ENCODE measurements at places on chromosomes 11 and 22.

GRCh38 chr11:65390099-65390941 is 3.9 kb downstream of the FRMD8 start:
- H3K4me1 ChIP-seq: peaks cover 72% of the 10 kb centered on the region
- ATAC-seq: no peak
- H3K27me3 ChIP-seq: no peaks in the 10 kb centered on the region
- peaks cover 25% of the 10 kb centered on the region for H3K36me3 ChIP-seq
- H3K4me3 ChIP-seq: peak overlapping the region; percentile 43

DNA sequence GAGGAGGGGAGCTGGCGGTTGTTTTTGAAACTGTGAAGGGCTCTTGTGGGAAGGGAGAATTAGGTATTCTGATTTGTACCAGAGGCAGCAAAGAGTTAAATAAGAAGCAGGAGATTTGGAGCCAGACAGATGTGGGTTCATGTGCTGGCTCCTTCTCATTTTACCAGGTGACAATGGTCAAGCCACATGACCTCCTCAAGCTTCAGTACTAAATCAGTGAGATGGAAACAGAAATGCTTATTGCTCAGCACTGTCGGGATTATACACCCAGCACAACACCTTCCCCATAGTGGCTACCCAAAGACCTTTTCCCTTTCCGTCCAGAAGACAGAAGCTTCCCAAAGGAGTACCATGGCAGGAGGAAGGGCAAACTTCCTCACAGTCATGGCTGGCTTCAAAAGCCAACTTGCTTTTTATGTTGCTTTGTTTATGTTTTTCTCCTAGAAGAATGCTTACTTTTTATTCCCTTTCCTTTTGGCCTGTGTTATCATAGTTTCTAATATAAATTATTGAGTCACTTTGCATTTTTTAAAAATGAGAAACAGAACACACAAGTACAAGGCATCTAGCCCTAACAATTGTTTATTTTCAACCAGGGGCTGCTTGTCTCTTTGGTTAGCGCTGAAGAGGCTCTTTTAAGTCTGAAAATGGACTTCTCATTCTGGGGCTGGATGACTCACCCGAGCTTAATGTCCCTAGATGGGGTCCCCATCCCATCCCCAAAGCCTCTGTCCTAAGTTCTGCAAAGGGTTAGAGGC is 181.5 kb upstream of the ZBED5 start:
- no peak overlapping the region for H3K4me3 ChIP-seq
- no peaks in the 10 kb centered on the region for H3K4me1 ChIP-seq
- no peaks in the 10 kb centered on the region for H3K36me3 ChIP-seq
- H3K27me3 ChIP-seq: peaks cover 17% of the 10 kb centered on the region
- H3K27ac ChIP-seq: no peak overlapping the region
- ATAC-seq: no peak

DNA sequence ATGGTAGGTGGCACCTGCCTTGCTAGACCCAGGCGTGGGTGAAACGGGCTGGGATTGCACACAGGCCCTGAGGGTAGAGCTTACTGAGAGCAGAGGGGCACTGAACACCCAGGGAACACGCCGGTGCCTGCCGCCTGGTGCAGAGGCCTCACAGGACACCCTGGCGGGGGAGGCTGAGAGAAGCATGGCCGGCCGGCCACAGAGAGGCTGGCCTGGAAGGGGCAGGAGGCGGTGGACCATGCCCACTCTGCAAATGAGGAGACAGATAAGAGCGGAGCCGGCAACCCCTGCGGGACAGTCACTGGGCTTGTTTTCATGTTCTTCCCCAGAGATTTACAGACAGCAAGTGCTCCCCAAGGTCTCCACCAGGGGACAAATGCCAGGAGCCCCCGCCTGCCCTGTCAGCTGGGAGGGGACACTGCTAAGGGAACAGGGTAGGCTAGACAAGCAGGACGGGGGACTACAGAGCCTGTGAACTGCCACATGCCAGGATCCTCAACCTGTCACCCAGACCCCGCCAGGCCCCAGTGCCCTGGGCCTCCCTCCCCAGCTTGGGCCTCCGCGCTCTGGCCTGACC is 38.5 kb upstream of the TCF20 start:
- ATAC-seq: no peak
- H3K4me1 ChIP-seq: peaks cover 12% of the 10 kb centered on the region
- no peak overlapping the region for H3K4me3 ChIP-seq
- H3K27ac ChIP-seq: no peak overlapping the region

- no peaks in the 10 kb centered on the region for H3K36me3 ChIP-seq
- no peak overlapping the region for H3K4me3 ChIP-seq
Measured at GRCh38 chr22:18048441-18048898, 24.1 kb upstream of the MICAL3 start.

DNA sequence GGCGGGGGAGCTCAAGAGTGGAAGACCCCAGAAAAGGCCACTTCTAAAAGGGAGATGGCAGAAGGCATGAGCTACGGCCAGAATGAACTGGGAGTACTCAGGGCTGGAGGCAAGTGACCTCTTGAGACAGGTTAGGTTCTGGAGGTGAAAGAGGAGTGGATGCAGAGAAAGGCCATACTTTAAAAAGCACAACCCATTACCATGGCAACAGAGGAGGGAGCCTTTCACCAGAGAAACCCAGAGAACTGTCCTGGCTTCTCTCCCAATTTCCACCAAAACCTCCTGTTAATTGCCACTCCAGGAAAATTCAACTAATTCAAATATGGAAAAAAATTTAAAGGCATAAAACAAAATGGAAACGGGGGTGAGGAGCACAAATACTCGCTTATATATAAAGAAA is 15.8 kb downstream of the A4GALT start:
- H3K27me3 ChIP-seq: peaks cover 31% of the 10 kb centered on the region
- H3K36me3 ChIP-seq: no peaks in the 10 kb centered on the region
- peaks cover 7% of the 10 kb centered on the region for H3K4me1 ChIP-seq
- no peak overlapping the region for H3K4me3 ChIP-seq
- ATAC-seq: no peak
- H3K27ac ChIP-seq: no peak overlapping the region

DNA sequence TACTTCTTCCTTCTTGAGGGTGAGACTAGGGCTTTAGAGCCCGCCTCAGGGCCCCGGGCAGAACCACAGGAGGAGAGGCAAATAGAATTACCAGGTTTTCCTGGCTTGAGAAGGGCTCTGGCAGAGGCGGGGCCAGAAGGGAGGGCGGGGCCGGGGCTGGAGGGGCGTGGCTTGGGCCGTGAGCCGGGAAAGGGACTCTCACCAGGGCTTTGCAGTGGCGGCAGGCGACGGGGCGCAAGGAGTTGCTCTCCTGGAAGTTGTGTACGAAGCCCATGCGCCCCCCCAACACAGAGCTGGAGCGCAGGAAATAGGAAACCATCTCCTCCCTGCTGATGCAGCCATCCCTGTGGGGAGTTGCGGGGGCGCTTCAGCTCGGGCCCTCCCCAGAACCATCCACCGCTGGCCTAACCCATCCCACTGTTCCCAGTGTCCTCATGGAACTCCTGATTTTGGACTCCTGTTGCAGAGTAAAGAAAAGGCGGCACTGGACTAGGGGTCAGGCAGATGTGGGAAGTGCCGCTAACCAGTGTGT is 6.9 kb upstream of the NRXN2 start:
- H3K4me1 ChIP-seq: peaks cover 15% of the 10 kb centered on the region
- H3K27ac ChIP-seq: no peak overlapping the region
- no peak for ATAC-seq
- H3K4me3 ChIP-seq: no peak overlapping the region
- H3K36me3 ChIP-seq: peaks cover 24% of the 10 kb centered on the region

- H3K27ac ChIP-seq: no peak overlapping the region
- no peaks in the 10 kb centered on the region for H3K4me1 ChIP-seq
- no peak overlapping the region for H3K4me3 ChIP-seq
- ATAC-seq: no peak
- H3K27me3 ChIP-seq: peaks cover 33% of the 10 kb centered on the region
Measured at GRCh38 chr11:114321621-114322257, 25.5 kb downstream of the NNMT start.

- H3K27ac ChIP-seq: peak overlapping the region; percentile 55
- no peaks in the 10 kb centered on the region for H3K27me3 ChIP-seq
- no peak for ATAC-seq
- no peaks in the 10 kb centered on the region for H3K36me3 ChIP-seq
- H3K4me1 ChIP-seq: peaks cover 74% of the 10 kb centered on the region
Measured at GRCh38 chr22:25402501-25403283, 161.8 kb upstream of the GRK3 start.

DNA sequence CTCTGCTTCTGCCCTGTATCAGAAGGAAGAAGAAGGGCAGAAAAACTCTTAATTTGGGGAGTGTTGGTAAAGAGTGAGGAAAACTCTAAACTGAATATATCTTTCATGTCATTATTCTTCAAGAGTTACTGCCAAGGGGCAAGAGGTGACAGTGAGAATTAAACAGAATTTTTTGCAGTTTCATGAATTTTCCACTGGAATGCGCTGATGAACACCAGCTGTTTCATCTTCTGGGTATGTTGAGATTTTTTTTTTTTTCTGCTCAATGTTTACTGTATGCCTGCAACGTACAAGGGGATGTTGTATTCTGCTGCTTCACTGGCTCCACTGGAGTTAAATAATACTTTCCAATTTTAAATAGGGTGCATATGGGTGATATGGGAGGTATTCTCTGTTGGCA is 117.8 kb downstream of the FAM76B start:
- no peaks in the 10 kb centered on the region for H3K27me3 ChIP-seq
- ATAC-seq: no peak
- no peaks in the 10 kb centered on the region for H3K36me3 ChIP-seq
- no peak overlapping the region for H3K27ac ChIP-seq
- no peak overlapping the region for H3K4me3 ChIP-seq

- peaks cover 27% of the 10 kb centered on the region for H3K4me1 ChIP-seq
- H3K27me3 ChIP-seq: no peaks in the 10 kb centered on the region
- no peak overlapping the region for H3K4me3 ChIP-seq
- peaks cover 60% of the 10 kb centered on the region for H3K36me3 ChIP-seq
Measured at GRCh38 chr11:67293090-67293489, 4.0 kb downstream of the ANKRD13D start.

GRCh38 chr11:60915248-60915914 is 1.4 kb downstream of the TMEM109 start:
- ATAC-seq: peak; percentile 81
- H3K27me3 ChIP-seq: no peaks in the 10 kb centered on the region
- H3K4me1 ChIP-seq: peaks cover 79% of the 10 kb centered on the region
- peak overlapping the region; percentile 95 for H3K27ac ChIP-seq
- H3K36me3 ChIP-seq: peaks cover 22% of the 10 kb centered on the region

GRCh38 chr11:31877083-31877482 is 66.0 kb upstream of the PAX6 start:
- no peak overlapping the region for H3K27ac ChIP-seq
- no peaks in the 10 kb centered on the region for H3K4me1 ChIP-seq
- H3K27me3 ChIP-seq: peaks cover 34% of the 10 kb centered on the region
- no peaks in the 10 kb centered on the region for H3K36me3 ChIP-seq
- no peak for ATAC-seq

- peak overlapping the region; percentile 67 for H3K27ac ChIP-seq
- ATAC-seq: no peak
- H3K36me3 ChIP-seq: peaks cover 49% of the 10 kb centered on the region
- peaks cover 7% of the 10 kb centered on the region for H3K4me1 ChIP-seq
- H3K27me3 ChIP-seq: no peaks in the 10 kb centered on the region
Measured at GRCh38 chr22:20577045-20577444, 69.6 kb downstream of the MED15 start.

DNA sequence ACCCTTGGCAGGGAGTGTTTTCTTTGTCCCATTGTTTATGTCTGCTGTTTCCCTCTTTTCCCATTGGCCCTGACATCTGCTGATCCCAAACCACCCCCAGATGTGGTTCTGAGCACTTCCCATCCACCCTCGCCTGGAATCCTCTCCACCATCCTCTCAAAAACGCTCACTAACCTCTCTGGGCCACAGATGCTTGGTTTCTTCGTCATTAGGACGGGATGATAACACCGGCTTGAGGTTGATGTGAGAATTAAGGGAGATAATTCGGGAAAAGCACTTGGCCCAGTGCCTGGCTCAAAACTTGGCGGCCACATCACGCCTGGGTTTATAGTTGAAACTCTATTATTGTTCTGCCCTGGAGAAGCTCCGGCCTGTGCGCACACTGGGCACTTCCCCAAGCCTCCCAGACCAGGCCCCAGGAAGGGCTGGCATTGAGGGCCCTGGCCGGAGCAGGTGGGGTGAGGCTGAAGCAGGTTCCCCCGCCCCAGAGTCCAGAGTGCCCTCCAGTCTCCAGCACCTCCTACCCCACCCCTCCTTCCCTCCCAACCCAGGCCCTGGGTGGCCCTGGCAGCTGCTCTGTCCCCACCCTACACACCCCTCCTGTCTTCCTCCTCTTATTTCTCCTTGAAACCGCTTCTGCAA is 63.7 kb downstream of the CYTH4 start:
- no peak overlapping the region for H3K27ac ChIP-seq
- H3K27me3 ChIP-seq: peaks cover 72% of the 10 kb centered on the region
- no peak for ATAC-seq
- H3K4me3 ChIP-seq: no peak overlapping the region
- peaks cover 5% of the 10 kb centered on the region for H3K4me1 ChIP-seq

DNA sequence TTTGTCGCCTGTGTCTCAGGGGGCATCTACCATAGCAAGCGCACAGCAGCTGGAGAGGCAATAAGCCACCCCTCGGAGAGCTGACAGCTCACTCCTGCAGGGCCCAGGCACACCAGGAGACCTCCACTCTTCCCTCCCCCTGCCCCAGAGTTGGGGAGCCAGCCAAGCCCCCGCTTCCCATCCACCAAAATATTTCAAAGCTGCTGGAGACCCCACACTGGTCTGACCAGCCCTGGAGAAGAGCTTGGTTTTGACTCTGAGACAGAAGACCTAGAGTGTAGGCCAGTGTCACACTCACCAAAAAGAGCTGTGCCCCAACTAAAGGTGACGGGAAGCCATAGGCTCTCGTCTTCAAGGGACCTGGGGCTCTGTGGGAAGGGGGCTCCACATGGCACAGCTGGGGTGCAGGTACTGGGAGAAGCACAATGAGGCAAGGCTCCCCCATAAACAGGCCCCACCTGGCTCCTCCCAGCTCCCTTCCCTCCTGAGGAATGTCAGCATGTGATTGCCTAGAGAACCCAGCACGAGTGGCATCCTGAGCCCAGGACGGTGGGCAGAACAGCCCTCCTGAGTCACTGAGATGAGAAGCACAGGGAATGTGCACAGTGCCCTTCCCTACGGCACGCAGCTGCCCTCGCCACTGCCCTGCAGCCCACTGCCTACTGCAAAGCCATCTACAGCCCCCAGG is 5.8 kb upstream of the GNAZ start:
- H3K27me3 ChIP-seq: no peaks in the 10 kb centered on the region
- H3K36me3 ChIP-seq: no peaks in the 10 kb centered on the region
- no peak overlapping the region for H3K27ac ChIP-seq
- no peak for ATAC-seq
- H3K4me3 ChIP-seq: no peak overlapping the region

GRCh38 chr22:17359501-17359900 is 9.8 kb upstream of the CECR2 start:
- no peak overlapping the region for H3K4me3 ChIP-seq
- ATAC-seq: no peak
- H3K27me3 ChIP-seq: peaks cover 33% of the 10 kb centered on the region
- H3K27ac ChIP-seq: no peak overlapping the region

DNA sequence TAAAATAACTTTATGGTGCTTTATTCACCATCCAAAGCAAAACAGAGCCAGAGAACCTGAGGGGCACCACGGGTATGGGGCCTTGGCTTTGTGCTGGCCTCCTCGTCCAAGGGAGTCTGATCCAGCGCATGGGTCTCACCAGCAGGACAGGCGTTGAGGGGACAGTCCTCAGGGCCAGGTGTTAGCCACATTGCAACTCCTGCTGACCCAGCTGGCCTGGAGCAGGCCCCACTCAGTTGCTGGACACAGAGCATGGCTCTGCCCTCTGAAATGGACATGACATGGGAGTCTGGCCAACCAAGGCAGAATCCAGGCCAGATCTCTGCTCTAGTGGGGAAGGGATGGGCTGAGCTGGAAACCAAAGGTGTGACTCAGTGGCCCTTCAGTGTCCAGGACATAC is 116.2 kb downstream of the RRAS2 start:
- peaks cover 13% of the 10 kb centered on the region for H3K4me1 ChIP-seq
- H3K4me3 ChIP-seq: no peak overlapping the region
- H3K36me3 ChIP-seq: no peaks in the 10 kb centered on the region
- no peak for ATAC-seq
- H3K27me3 ChIP-seq: peaks cover 9% of the 10 kb centered on the region
- no peak overlapping the region for H3K27ac ChIP-seq
